ENCODE measurements at places on chromosomes 1 and 21.

GRCh38 chr21:37208741-37209225, 58.4 kb downstream of the VPS26C start:
- no peak for DNase-seq

DNA sequence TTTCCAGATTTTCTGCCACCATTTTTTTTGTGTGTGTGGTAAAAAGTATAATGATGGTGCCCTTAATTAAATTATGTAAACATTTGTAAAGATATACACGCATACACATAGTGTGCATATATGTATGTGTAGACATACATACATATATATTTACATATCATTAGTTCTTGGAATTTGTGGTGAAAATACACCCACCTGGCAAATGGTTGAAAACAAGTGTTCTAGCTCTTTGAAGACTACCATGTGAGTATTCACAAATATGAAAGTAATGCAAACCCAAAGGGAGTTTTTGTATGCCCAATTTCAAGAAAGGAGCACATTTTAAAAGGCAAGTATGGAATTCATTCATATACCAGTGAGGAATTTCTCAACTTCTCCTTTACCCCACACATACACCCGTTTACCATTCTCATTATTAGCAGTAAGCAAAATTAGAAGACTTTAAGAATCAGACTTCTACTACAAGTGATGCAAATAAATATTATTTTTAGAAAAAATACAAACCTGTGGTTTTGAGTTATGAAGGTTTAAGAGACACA, 8.0 kb downstream of the RABGAP1L start:
- DNase-seq = no peak

DNA sequence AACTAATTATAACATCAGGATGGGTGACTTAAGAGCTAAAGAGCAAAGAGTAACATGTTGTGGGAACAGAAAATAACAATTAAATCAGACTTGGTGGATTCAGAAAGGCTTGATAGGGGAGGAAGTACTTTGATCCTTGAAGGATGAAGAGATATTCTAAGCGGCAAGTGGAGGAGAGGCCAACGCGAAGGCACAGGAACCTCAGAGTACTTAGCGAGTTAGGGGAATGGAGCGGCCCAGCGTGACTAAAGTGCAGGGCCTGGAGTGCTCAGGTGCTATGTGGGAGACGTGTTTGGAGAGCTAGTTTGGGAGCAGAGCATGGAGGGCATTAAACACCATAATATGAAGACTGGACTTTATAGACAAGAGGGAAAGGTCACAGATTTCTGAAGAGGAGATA, 64.3 kb downstream of the ADCY10 start:
- no peak for DNase-seq

GRCh38 chr1:18556364-18556763, 74.3 kb upstream of the PAX7 start:
- DNase-seq = peak; percentile 15

DNA sequence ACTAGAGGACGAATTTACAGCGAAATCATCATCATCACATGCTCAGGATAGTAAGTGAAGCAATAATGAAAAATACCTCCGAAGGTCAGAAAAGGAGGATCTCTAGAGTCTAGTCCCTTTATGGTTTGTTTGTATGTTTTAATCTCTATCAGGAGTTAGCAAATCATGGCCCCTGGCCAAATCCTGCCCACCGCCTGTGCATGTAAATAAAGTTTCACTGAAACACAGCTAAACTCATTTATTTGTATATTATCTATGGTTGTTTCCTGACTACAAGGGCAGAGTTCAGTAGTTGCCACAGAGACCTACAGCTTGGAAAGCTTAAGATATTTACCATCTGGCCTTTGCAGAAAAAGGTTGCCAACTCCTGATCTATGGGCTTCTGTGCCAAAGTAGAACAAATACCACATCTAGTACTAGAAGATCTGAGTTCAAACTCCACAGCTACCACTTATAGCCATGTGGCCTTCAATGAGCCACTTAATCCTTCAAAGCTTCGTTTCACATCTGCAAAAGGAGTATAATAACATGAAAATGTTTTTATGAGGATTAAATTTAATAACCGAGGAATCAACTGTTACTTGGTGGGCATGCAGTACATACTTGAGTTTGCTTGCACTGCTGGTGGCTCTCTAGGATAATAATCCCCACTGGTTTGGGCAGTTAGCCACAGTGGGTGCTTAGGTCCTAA, 94.0 kb upstream of the KIF26B start:
- no peak for DNase-seq

DNA sequence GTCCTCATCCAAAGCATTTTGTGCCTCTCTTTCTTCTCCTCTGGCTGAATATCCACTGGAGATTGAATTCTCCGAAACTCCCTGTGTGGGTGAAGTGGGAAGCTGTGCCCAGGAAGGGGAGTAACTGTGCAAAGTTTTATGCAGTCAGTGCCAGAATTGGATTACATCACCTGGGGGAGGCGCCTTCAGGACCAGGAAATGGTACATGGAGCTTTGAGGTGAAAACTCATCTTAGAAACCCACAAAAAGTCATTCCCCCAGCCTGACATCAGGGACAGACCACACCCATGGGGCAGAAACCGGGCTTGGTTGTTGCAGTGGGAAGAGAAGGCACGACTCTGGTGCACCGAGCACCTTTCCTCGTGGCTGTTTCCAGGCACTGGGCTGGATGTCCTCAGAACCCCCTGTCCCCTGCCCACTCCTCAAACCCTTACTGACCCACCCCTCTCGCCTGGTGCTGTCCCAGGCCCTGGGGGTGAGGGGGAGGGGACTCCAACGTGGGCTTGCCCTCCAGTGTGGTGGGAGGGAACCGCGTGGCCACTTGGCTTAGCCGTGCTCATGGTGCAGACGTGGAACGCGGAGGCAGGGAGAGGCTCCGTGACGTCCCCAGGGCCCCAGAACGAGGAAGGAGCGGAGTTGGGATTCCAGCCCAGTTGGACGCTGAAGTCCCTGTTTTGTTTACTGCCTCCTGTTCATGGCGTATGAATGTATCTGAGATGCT, 15.7 kb downstream of the TFF3 start:
- no peak for DNase-seq

DNA sequence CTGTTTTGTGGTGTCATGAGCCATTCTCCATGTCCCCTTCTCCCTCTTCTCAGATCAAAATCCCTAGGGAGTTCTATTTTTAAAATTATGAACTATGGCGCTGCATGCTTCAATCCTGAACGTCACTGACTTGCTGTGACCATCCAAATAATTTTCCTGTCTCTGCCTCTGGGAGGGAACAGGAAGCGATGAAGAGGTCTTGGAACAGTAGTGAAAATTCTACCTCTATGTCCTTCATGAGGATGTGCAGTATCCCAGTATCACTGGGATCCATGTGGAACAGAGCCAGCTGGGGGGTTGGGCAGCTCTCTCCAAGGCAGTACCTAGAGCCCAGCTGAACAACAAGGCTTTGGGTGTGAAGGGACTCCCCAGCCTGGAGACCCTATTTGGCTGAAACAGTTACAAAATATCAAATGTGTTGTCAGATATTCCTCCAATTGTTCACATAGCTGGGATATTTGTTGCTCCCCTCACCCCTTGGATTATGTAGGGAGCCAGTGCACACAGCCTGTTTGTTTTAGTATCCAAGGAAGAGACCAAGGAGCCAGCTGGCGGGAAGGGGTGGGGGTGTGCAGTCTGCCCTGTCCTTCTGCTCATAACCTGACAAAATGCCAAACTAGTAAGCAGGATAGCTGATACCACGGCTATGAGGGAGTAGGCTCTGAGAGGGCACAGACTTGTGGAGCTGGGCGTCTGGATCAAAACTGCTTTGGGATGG, 7.6 kb downstream of the DCLRE1B start:
- DNase-seq = peak; percentile 82

DNA sequence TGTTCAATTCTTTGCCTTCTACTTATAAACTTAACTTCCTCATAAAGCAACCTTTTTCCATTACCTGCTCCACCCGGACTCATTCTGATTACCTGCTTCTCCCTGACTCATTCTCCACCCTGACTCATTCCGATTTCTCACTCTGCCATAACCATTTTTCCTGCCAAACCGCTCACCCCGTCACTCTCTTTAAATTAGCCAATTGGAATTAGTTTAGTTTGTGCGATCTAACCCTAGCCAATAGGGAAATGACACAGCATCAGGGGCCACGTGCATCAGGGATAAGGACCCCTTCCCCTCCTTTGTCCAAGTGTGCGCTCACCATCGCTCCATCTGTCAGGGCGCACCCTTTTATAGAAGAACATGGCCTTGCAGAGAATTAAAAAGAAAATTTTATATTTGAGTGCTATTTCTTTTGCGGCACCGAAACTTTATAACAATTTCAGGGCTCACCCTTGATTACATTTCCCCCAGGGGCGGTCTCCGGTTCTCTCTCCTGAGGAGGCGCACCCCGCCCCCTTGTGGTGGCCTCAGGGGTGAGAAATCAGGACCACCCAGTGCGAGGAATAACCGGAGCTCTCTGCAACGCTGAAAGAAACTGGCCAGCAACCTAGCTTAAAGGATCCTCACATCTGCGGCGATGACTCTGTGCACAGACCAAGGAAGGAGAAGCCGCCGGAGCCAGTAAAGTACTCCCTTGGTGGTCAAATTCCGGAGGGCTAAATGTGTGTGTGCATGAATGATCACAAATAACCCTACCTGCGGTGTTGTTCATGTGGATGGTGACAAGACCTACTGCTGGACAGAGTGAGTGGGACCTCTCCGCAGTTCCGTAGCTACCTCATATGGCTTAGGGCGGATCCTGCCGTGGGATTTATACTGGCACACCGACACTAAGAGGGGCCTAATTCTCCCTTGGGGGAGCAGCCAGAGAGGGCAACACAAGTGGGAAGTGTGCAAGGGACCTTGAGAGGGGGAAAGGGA, 30.3 kb upstream of the CBR3 start:
- DNase-seq = peak; percentile 28

DNA sequence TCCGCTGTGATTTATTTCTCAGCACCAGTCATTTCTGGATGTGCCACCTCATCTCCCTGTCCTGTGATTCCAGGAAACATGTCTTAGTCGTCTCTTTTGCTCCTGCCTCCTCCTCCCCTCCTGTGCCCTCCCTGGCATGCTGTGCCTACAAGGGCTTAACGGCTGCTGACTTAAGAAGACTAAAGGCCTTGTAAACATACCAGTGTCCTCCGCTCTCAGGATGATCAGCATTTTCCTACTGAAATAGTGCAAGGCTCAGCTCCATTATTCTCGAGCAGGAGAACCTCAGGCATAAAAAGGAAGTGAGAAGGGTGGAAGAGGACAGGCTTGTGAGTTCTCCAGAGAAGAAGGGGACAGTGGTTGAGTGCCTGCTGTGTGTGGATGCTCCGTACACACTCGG, 61.6 kb upstream of the RUNX3 start:
- no peak for DNase-seq

GRCh38 chr21:23694390-23694789, 1912.9 kb downstream of the MRPL39 start:
- DNase-seq = no peak

DNA sequence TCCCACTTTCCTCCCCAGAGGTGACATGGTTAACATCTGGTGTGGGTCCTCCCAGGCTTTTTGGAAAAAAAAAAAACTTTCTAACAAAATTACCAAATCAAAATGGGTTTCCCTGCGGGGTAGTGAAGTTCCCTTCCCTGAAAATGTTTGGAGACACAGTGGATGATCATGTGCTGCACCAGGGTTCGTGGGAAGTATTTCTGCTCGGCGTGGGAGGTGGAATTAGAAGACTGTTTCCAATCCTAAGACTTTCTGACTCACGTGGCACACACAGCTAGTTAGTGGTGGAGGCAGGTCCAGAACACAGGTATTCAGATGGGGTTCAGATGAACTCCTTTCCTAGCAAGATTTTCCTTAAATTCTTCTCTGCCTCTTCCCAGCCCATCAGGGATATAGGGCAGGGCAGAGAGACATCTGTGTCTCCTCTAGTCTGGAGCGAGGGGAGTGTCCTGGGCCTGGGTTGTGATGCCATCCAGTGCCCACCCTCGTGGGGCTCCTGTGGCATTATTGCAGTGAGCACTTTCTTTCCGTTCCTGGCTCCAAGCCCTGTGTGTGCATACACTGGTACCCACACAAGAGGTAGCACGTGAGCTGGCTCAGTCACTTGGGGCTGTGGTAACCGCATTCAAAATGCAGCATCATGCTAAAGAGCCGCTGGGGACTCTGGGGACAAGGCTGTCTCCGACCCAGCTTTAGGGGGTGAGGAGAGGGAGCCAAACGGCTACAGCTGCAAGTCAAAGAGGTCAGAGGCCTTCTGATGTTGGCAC, 27.5 kb downstream of the KCNC4 start:
- no peak for DNase-seq

DNA sequence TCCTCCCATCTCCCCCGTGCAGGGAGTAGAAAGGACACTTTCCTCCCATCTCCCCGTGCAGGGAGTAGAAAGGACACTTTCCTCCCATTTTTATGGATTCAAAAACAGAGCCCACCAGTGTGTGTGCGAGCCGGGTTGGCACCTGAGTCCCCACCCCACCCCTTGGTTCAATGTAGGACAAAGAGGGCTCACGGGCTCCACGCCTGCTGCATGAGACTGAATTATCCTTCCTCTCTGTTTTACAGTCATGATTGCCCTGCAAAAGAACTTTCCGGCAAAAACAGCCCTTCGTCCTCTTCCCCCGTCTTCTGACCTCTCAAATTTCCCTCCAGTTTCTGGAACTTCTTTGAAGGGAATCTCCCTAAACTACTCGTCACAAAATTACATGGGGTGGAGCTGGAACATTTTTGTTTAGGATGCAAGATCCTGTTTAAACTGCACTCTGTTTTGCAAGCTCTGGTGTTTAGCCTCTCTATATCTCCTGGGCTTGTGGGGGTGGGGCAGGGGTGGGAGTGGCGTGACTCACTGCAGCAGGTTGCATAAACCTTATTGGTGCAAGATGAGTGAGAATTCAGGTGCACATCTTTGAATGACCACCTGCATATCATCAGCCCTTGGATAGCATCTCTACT, 99.8 kb downstream of the PSMG1 start:
- no peak for DNase-seq

GRCh38 chr1:20569523-20570098, 17.2 kb downstream of the FAM43B start:
- DNase-seq = no peak

DNA sequence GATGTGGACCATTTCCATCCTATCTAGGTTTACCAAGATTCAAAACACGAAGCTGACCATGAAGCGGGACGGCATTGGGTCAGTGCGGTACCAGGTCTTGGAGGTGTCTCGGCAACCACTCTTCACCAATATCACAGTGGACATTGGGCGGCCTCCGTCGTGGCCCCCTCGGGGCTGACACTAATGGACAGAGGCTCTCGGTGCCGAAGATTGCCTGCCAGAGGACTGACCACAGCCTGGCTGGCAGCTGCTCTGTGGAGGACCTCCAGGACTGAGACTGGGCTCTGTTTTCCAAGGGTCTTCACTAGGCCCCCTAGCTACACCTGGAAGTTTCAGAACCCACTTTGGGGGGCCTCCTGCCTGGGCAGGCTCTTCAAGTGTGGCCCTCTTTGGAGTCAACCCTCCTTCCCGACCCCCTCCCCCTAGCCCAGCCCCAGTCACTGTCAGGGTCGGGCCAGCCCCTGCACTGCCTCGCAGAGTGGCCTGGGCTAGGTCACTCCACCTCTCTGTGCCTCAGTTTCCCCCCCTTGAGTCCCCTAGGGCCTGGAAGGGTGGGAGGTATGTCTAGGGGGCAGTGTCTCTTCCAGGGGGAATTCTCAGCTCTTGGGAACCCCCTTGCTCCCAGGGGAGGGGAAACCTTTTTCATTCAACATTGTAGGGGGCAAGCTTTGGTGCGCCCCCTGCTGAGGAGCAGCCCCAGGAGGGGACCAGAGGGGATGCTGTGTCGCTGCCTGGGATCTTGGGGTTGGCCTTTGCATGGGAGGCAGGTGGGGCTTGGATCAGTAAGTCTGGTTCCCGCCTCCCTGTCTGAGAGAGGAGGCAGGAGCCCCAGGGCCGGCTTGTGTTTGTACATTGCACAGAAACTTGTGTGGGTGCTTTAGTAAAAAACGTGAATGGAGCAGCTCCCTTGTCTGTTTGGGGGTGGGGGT, 864 bp upstream of the CCDC24 start:
- no peak for DNase-seq

- no peak for DNase-seq
These were observed 6.2 kb upstream of the AGTRAP start for GRCh38 chr1:11729498-11730428.

Data from erythroblast (primary cell).